ENCODE measurements at places on chromosomes 4 and X.

- no peak for DNase-seq
Measured at GRCh38 chr4:24605216-24605615, 20.9 kb upstream of the DHX15 start.

DNA sequence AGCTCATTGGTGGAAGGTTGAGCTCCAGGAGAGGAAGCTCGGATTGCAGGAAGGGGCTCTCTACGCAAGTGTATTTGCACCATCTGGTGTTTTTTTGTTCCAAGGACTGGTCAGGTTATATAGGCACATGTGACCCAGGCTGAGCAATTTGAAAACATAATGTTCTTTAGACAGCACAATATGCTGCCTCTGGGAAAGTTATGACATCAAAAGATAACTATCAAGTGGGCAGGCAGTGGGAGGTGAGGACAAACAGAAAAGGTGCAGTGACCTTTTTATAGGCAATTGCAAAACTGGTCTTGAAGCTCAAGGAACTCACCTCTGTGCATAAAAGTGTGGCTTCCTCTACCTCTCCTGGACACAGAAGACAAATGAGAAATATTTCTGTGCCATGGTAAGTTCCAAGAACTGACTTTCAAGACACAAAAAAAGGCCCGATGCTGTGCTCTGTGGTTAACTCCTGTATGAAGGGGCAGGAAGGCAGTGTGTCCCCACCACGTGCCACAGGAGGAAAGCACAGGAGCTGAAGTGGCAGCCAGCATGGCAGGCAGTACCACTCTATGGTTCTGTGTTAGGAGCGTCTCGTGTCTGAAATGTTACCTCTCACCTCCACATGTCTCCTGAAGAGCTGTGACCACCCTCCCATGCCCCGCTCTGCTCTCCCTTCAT, 128.6 kb downstream of the SHROOM3 start:
- no peak for DNase-seq

DNA sequence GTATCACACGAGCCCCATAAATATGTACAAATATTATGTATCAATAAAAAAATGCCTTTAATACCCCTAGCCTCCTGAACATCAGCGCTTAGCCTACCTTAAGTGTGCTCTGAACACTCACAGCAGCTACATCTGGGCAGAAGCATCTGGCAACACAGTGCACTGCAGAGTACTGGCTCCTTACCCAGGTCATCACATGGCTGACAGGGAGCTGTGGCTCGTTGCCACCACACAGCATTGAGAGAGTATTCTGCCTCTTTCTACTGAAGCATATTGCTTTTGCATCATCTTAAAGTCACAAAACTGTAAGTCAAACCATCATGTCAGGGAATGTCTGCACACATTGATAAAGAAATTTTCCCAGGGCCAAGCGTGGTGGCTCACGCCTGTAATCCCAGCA, 55.2 kb downstream of the TRIML1 start:
- no peak for DNase-seq

- no peak for DNase-seq
Measured at GRCh38 chr4:91758487-91758886, 545.3 kb upstream of the GRID2 start.

DNA sequence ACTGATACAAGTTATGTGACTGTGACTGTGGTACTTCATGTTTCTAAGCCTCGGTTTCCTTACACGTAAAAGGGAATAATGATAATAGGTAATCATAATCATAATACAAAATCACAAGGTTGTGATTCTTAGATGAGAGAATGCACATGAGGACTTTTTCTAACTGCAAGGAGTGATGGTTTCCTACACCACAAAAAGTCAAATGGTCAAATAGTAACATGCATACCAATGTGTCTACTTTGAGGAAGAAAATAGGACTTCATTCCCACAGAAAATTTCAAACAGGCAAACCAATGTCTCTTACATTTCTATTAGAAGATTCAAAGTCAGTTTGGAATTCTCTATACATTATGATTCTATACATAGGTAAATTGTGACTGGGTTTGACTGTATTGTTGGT, 368.7 kb upstream of the FTHL17 start:
- DNase-seq = no peak
